Dermis blood vessel endothelial cell (primary cell): ENCODE measurements at places on chromosomes 13 and 19.

DNA sequence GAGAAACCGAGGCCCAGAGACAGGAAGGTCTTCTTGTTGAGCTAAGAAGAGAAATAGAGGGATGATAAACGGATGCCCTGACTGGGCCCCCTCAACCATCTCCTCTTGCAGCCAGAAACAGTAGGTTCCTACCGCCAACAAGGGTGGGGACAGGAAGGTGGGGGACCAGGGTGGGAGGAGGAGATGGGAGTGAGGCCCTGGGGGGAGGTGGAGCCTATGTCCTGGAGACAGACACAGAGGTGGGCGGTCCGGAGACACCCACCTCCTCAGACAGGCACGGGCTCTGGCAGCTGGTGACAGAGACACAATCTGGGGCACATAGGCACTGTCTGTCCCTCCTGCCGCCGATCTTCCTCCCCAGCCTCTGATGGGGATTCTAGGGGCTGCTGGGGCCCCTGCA, 16.9 kb downstream of the GADD45B start:
- DNase-seq = no peak

DNA sequence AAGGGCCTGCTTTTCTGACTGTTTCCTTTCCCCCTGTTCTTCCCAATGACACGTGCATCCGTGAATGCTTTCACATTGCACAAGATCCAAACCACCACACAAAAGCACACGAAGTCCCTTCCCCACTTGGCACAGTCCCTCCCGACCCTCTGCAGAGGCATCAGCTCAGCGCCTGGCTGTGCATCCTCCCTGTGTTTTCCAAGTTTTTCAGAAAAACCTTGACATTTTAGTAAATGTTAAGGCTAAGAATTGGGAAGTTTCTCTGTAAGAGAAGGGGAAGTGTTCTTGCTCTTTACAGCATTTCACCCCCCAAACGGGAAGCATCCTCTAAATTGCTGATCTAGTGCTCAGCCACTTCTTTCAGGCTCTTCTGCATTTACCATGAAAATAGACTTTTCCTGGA, 94.5 kb upstream of the TM9SF2 start:
- no peak for DNase-seq

DNA sequence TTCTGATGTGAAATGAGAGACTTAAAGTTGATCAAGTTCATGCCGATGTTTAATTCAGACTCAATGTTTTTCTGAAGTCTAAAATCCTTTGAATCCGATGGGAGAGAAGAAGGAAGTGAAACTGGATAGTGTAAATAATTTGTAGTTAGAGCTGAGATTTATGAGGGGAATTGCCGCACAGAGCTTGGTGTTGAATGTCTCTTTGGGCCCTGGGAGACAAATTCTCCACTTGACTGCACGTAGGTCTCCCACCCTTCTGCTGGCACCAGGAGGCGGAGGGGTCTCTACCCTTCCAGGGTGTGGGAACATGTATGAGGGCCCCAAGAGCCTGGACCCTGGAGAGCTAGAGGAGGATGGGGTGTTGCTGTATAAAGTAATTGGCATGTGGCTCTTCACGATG, 140.8 kb upstream of the SERP2 start:
- DNase-seq = no peak

- DNase-seq = peak; percentile 84
These were observed 6.0 kb upstream of the PRR19 start for GRCh38 chr19:42295831-42296525.
